ENCODE measurements at places on chromosomes 6 and 20.

DNA sequence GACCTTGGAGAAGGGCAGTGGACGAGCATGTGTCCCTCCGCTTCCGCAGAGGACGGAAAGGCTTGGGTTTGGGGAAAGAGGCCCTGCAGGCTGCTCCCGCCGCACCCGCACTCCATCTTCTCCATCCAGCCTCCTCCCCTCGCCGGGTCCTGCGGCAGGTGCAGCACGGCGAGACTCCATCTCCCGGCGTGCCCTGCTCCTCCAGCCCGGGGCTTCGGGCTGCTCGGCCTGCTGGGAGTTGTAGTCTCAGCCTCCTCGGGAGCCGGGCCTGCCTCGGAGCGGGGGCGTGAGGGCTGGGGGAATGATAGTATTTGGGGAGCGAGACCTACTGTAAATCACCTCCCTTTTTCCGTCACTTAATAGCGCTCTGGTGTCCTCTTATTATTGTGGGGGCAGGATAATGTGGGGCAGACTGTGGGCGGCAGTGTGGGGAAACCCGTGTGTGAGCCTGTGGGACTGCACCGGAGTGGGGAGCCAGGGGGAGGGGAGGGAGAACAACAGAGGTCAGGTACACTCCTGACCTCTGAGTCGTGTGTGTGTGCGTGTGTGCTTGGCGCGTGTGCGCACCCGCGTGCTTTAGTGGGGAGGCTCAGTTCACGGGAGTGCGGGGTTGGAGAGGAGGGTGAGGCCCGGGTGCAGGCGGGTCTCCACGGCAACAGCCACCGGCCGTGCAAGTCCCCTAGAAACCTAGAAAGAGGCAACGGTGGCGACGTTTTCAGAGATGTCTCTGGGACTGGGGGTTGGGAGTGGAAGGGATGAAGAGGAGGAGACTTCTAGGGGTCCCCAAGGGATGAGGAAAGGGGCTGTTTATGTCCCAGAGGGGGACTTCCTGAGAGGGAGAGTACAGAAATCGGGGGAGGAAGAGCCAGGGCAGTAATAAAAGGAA is 4.1 kb downstream of the TTBK1 start:
- peak; percentile 83 for DNase-seq

- no peak for DNase-seq
Measured at GRCh38 chr20:40821429-40821828, 132.4 kb upstream of the MAFB start.

DNA sequence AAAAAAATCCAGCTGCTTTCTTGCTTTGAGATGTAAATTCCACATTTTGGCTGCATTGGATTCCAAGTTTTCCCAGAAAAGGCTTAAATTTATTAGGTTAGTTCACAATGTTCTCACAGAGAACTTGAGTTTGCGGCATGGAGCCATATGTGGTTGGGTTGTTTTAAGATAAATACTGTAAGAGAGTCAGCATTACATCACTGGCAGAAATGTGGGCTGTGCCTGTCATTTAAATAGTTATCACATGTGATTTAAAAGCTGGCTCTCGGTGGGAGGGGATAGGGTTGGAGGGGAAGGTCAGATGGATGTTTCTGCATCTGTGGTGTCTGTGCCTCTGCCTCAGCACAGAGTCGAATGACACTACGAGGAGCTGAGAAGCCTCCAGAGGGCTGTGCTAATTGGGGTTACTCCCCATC is 73.8 kb upstream of the SCP2D1 start:
- DNase-seq = no peak

DNA sequence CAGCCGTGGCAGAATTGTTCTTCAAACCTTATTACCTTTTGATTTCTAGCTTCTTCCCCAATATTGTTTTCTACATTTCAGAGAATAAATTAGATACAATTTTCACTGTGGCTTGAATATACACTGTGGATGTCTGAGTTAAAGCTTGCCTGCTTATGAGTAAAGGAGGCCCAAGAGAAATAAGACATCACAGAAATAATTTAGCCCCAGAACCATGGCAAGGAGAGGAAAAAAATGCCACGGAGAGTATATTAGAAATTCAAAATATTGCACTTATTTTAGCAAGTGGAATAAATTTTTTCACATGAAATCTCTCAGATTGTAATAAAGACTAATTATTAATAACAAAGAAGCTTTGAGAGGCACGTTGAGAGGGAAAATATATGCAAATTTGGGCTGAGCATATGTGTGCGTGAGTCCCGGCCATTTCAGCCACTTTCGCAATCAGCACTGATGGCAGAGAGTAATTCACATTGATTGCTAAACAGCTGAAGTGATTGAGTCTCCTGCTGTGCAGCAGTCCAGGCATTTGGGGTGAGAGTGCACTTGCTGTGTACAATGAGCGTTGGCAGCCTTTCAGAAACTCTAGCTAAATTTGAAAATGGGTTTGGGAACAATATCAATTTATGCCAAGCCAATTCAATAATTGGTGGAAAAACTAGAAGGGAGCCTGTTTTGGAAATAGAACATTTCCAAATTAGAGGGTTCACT is 596.0 kb downstream of the EPM2A start:
- DNase-seq = no peak

GRCh38 chr20:57897891-57898290 is 188.1 kb upstream of the PMEPA1 start:
- DNase-seq = no peak

- DNase-seq = no peak
Measured at GRCh38 chr6:89501222-89501621, 68.3 kb downstream of the ANKRD6 start.

- DNase-seq = no peak
Measured at GRCh38 chr6:6599468-6599873, 11.0 kb downstream of the LY86 start.

DNA sequence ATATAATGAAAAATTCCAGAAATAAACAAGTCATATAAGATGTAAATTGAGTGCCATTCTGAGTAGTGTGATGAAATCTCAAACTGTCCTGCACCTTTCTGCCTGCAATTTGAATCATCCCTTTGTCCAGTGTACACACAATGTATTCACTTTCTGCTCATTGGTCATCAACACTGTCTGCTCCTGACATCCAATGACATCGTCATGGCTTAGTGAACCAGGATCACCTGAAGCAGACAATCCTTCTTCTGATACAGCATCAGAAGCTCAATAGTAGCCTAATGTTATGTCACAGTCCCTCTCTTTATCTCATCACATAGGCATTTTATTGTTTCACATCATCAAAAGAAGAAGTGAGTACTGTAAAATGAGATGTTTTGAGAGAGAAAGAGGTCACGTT is 366.3 kb downstream of the RFPL4B start:
- no peak for DNase-seq

GRCh38 chr20:24616258-24617079 is 147.0 kb downstream of the SYNDIG1 start:
- DNase-seq = no peak

GRCh38 chr6:169292338-169293124 is 38.9 kb upstream of the THBS2 start:
- DNase-seq = no peak

- no peak for DNase-seq
Measured at GRCh38 chr6:7805078-7805849, 79.4 kb downstream of the BMP6 start.

DNA sequence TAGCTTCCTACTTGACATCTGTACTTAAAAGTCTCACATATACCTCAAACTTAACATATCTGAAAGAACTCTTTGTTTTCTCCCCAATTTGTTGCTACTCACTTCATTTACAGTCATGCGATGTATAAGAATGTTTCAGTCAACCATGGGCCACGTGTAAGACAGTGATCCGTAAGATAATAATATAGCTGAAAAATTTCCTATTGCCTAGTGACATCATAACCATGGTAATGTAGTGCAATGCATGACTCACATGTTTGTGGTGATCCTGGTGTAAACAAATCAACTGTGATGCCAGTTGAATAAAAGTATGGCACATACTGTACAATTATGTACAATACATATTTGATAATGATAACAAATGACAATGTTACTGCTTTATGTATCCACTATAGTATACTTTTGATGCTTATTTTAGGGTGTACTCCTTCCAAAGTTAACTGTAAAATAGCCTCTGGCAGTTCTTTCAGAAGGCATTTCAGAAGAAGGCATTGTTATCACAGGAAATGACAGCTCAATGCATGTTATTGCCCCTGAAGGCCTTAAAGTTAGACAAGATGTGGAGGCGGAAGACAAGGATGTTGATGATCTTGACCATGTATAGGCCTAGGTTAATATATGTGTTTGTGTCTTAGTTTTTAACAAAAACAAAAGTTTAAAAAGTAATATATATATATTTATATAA is 579.0 kb downstream of the EPHA7 start:
- no peak for DNase-seq

GRCh38 chr6:118993803-118994251 is 58.9 kb upstream of the MCM9 start:
- no peak for DNase-seq

GRCh38 chr6:26520237-26520849 is 17.8 kb upstream of the HMGN4 start:
- DNase-seq = no peak

GRCh38 chr20:4813863-4814695 is 92.4 kb downstream of the PRND start:
- peak; percentile 92 for DNase-seq

DNA sequence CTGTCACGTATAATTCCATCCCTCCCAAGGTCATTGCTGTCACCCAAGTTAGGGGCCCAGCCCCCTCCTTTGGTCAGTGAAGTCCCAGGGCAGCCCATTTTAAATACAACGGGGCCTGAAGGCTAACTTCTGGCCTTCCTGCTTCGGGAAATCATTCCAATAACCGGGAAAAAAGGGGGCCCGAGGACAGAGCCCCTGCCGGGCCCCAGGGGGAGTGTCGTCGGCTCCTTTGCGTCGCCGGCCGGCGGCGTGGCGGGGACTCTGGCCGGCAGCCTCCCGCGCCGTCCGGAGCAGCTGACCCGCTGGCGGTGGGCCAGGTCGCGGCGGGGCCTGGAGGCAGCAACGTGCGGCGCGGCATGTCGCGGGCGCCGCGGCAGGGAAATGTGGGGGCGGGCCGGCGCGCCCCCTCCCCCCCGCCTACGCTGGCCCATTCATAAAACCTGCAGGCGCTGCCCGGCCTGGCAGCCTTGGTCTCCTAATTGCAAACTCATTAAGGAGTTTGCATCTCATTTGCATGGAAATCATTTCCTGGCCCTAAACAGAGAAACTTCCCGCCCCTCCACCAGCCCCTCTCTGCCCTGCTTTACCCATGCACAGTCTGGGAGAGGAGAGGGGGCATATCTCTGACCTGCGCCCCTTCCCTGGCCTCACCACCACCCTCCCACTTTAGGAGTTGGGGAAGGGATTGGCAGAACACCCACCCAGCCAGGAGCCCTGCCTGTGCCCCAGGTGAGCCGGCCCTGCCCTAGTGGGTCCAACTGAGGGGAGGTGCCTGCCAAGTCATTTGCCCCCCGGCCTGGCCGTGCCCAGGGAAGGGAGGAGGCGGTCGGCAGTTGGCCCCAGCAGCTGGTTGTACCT is 50.7 kb downstream of the MRPL14 start:
- DNase-seq = no peak

GRCh38 chr6:26008470-26008869 is 45.9 kb downstream of the TRIM38 start:
- DNase-seq = no peak

GRCh38 chr6:167499161-167499660 is 174.3 kb downstream of the TTLL2 start:
- DNase-seq = no peak

GRCh38 chr20:19348582-19348981 is 136.1 kb downstream of the SLC24A3 start:
- no peak for DNase-seq

GRCh38 chr20:22797103-22797502 is 212.7 kb upstream of the FOXA2 start:
- DNase-seq = no peak

DNA sequence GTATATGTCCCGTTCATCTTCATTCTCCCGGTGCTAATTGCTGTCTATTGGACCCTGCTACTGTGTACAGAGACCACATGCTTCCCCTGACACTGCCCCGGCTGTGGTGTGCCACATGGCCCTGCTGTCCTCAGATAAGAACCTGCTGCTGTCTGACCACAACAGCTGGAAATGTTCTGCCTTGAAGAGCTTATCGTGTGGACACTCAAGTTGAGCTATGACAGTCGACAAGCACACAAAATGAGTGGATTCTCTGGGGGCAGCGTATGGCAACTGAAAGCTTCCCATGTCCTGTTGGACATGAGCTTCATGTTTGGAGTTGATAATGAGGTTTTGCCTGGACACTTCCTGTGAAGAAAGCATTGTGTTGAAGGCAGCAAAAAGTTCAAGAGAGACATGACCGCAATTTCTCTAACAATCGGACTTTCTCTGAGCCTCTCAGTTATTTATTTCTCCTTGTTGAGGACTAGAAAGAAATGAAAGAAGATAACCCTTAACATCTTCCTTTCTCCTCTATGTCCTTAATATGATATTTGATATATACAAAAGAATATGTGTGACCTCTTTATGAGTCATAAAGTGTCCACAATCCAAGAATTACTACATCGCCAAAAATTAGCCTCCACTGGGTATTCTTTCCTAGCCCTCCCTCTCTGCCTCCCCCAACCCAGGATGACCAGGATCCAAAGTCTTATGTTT is 187.1 kb upstream of the TCF21 start:
- DNase-seq = no peak

DNA sequence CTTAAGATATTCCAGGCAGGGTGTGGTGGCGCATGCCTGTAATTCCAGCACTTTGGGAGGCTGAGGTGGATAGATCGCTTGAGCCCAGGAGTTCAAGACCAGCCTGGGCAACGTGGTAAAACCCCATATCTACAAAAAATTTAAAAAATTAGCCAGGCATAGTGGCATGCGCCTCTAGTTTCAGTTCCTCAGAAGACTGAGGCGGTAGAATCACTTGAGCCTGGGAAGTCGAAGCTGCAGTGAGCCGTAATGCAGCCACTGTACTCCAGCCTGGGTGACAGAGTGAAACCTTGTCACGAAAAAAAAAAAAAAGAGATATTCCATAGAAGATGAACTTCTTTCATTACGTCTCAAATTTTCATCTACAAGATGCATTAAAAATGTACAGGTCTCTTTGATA is 46.7 kb upstream of the ISM1 start:
- DNase-seq = no peak

- no peak for DNase-seq
Measured at GRCh38 chr20:31843881-31844280, 1.5 kb downstream of the FOXS1 start.

- no peak for DNase-seq
Measured at GRCh38 chr6:121504227-121504626, 68.8 kb downstream of the GJA1 start.

DNA sequence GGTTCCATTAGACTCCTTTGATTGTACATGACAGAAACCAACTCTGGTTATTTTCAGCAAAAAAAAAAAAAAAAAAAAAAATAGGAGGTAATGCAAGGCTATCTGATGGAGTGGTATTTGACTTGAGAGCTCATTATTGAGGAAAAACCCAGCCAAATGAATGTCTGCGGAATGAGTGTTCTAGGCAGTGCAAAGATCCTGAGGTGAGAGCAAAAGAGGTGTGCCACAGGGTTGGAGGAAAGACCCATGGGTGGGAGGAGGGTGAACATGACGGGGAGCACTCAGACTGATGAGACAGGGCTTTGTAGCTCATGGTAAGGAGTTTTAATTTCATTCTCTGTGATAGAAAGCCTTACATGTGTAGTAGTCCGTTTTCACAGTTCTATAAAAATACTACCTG is 188.9 kb downstream of the TSHZ2 start:
- DNase-seq = no peak

- DNase-seq = no peak
Measured at GRCh38 chr6:82371799-82372546, 8.4 kb downstream of the TPBG start.

- DNase-seq = no peak
Measured at GRCh38 chr6:12034349-12034748, 22.2 kb downstream of the HIVEP1 start.
